Globus pallidus (tissue), 1 donor: ENCODE measurements at places on chromosomes 7 and 10.

DNA sequence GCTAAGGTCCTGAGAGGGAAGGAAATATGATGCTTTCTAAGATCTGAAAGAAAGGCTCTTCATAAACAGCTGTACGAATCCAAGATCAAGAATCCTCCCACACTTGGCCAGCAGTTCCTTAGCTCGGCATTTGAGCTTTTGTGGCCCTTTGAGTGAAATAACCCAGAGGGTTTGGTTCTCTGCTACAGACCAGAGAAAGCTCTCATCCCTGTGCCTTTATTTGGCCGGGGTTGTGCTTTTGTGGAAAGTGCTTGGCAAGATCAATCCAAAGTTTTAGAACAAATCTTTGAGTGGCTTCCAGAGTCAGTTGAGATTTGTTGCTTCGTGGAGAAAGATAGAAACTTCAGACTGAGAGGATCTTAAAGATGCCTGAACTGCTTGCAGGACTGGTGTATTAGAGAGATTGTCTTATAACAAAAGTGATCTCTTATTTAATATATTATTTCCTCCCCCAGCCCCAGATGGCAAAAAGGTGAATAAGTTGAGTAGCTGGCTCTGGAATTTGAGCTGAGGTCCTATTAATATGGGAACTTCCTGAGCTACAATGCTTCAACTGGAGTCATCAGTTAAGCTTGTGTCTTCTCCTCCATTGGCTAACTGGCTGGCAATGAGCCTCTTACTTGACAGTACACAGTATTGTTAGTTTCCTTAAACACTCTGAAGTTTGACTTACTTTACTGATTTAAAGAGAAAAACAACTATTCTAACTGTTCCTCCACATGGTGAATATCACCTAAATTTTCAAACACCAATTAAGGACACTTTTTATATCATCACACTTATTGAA is 687.3 kb downstream of the MAGI2 start:
- DNase-seq: peak; percentile 31

- no peak for DNase-seq
Observed at GRCh38 chr7:106792233-106792926, 72.7 kb upstream of the PIK3CG start.

GRCh38 chr7:44072364-44073231 is 7.2 kb upstream of the PGAM2 start:
- DNase-seq: no peak

GRCh38 chr10:28627102-28627501 is 50.2 kb upstream of the BAMBI start:
- no peak for DNase-seq

GRCh38 chr10:102988404-102989314 is 70.6 kb downstream of the CNNM2 start:
- no peak for DNase-seq

- no peak for DNase-seq
Observed at GRCh38 chr7:7564323-7564780, 2.3 kb upstream of the MIOS start.

DNA sequence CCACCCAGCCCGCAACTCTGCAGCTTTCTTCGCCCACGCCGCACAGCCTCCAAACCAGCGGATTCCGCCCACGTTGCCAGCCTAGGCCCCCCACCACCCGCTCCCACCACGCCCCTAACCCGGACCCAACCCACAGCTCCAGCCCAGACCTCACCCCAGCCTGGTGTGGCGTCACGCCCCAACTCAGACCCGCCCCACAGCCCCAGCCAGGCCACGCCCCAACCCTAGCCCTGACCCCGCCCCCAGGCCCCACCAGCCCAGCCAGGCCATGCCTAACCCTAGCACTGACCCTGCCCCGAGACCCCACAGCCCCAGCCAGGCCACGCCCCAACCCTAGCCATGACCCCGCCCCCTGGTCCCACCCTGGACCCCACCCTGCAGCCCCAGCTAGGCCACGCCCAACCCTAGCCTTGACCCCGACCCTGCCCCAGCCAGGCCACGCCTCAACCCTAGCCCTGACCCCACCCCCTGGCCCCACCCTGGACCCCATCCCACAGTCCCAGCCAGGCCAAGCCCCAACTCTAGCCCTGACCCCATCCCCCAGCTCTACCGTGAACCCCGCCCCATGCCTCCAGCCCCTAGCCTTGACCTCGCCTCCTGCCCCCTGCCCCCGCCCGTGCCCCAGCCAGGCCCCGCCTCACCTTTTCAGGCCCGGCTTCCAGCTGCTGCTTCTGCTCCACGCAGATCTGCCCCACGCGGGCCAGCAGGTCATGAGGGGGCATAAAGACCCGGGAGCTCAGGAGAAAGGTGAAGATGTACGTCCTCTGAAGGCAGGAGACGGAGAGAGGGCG is 64.0 kb downstream of the RASGEF1A start:
- no peak for DNase-seq

GRCh38 chr10:89478739-89479654 is 56.4 kb downstream of the SLC16A12 start:
- no peak for DNase-seq

GRCh38 chr7:121339082-121339481 is 10.3 kb downstream of the WNT16 start:
- no peak for DNase-seq
